ENCODE measurements at places on chromosomes 5 and 9.

DNA sequence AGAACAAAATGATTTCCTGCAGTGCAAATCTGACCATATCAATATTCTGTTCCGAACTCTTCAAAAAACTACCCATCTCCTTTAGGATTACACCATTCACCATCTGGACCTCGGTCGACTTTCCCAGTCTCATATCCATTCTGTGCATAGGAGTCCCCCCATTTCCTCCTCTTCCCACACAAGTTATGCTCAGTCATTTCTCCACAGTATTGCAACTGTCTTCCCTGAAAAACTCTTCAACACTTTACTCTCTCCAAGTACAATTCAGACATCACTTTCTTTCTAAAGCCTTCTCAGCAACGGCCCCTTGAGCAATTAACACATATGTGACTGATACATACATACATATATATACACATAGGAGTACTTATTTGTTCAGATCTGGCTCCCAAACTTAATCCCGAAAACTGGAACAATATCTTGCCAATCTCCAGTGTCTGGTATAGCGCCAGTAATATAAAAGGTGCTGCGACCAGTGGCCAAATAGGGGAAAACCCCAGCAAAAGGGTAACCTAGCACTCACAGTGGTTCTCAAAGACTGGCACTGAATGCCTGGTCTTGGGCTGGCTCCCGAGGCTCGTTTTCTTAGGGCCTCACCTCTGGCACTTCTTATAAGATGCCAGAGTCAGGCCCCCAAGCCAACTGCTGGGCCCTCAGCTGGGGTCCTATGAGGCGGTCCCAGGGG lies 629 bp downstream of the ZBTB26 start:
- no peak for DNase-seq

GRCh38 chr9:129938291-129938979 lies 103.2 kb downstream of the USP20 start:
- DNase-seq, result no peak

- DNase-seq, result no peak
Measured at GRCh38 chr9:2286825-2287455, 271.8 kb downstream of the SMARCA2 start.

DNA sequence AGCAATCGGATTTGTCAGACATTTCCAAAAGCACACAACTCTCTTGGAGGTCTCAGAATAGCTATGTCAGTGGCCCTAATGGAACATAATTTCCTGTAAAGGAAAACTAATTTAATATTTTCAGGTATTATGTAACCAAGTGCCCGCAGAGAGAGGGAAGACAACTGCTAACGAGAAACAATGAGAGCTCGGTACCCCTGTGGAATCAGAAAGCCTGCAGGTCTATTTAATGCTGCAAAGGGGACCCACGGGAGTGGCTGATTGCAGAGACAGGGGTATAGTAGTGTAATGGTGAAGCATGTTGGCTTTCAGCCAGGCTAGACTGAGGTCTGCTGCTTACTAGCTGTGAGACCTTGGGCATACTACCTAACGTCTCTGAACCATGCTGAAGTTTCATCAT lies 508.1 kb upstream of the BRINP1 start:
- DNase-seq, result no peak

GRCh38 chr9:69963803-69964202 lies 79.8 kb upstream of the MAMDC2 start:
- no peak for DNase-seq
